ENCODE measurements at places on chromosomes 1 and 21.

DNA sequence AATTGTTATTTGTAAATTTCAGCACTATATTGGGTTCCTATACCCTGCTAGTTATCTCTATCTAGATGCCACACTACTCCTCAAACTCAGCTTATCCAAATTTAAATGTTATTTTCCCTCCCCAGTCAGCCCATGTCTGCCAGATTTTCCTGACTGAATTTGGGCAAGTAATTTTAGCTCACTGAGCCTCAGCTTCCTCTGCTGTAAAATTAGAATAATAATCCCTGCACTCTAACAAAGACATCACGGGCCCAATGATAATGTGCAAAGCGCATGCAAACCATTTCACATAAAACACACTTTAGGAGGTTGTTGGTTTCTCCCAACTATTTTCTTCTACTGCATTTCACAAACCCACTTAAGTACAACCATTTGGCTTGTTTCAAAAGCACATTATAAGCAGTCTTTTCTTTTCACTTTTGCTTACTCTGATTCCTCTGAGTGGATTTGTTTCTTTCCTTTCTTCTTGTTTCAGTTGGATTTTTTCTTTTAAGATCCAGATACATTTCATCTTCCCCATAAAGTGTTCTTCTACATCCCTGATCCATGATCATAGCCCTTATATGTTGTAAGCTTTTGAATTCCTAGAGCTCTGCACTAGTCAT lies 152.8 kb upstream of the DPT start:
- no peak for DNase-seq

DNA sequence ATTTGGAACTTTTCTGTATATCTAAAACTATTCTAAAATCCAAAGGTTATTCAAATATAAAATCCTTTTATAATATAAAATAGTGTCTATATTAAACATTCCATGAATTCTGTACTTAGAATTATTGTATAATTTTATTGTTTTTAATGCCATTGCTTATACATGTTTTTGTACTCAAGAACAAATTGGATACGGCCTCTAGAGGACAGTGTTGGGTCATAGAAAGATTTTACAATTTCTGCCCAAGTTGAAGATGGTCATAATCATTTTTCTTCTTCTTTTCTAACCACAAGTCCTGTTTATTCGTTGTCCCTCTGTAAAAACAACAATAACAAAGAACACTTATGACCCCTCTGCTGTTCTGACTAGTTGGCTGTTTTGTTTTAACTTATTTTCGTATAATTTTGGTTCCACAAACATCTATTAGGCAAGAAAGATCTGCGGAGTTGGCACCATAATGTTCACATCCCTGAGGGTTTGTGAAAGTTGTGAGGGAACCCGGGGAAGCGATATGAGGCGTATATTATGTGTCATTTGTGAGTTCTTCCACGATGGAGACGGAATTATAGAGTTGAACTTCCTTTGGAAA lies 75.7 kb upstream of the KIF26B start:
- no peak for DNase-seq

DNA sequence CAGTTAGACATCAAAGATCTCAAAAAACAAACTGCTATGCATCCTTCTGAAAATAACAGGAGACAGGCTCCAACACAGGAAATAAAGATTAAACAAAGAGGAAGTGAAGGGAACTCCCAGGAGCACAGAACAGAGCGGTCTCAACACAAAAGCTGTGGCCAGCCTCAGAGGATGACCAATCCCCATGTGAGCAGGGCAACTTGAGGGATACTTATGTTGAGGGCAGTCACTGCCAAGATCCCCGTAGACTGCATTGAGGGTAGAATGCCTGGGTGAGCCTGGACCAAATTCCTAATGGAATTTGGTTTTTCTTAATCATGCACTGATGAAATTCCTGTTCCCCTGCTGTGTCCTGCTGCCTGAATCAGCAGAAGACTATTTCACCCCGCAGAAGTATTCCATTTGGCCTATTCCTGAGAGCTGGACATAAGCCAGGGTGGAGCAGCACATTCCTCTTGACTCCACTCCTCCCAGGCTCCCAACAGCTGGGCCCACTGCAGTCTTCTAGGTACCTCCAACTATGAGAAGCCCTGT lies 49.0 kb downstream of the JAK1 start:
- DNase-seq, result no peak

DNA sequence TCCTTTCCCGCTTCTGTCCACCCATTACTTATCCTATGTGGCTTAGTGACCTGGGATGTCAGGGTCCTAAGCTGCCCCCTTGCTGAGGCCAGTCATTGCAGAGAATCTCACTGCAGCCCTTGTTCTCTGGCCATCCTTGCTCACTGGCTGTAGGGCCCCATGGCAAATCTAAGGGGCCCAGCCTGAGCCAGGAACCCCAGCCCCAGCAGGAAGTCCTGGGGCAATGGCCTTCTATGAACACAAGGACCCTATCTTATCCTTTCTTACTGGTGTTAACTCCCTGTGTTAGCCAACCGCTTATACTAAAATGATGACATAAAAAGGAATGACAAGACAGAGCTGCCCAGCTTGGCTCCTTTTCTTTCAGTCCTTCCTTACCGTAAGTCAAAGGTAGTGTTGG lies 29.9 kb downstream of the DHCR24 start:
- no peak for DNase-seq

- DNase-seq, result no peak
These were observed 21.6 kb downstream of the ROR1 start for GRCh38 chr1:63795455-63795854.

DNA sequence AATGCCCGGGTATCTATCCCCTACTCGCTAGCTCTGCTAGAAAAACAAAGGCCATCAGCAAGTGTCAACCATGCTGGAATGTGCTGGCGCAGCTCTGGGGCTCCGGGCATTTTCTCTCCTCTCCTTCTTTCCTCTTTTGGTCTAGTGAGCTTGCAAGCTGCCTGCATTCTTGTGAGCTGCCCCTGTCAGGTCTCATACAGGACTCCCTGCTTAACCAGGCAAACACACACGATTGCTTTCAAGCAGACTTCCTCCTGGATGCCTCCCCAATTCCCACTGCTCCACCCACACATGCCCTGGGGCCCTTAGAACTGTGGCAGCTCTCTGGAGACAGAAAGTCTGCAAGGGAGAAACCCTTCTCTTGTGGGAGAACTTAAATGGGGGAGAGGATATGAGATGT lies 35.7 kb upstream of the SUCO start:
- DNase-seq, result no peak

- DNase-seq, result no peak
These were observed 221.5 kb downstream of the GRIK1 start for GRCh38 chr21:29718081-29718815.

- no peak for DNase-seq
These were observed 60.6 kb downstream of the NFIA start for GRCh38 chr1:61142726-61143500.

DNA sequence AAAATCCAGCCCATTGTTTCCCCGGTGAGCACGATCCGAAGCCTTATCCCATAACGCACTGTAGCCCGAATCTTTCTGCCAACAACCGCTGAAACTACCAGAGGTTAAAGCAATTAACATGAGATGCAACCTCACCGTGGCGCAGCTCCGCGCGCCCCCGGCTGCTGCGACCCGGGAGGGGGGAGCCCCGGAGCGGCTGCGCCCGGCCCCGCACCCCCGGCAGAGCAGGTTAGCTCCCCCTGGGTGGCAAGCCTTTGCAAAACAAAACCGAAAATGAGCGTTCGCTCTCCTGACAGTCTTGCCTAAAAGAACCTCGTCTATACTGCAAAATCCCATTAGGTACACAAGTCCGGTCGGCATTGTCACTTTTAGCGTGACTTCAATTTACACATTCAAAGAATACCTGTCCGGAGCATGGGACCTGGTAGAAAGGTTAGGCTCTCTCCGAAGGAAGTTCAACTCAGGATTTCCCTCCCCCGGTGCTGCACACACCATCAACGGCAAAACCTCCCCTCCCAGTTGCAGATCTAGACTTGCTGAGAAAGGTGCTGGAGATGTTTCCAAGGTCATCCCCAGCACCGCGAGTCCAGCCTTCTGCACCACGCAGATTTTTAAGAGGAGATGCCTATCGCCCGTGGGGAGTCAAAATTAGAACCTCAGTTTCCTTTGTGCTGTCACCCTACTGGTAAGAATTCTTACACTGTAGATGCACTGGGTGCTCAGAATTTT lies 107.5 kb downstream of the ZNF281 start:
- peak; percentile 38 for DNase-seq

- DNase-seq, result no peak
These were observed 2.4 kb downstream of the ANKRD65 start for GRCh38 chr1:1418464-1419362.

DNA sequence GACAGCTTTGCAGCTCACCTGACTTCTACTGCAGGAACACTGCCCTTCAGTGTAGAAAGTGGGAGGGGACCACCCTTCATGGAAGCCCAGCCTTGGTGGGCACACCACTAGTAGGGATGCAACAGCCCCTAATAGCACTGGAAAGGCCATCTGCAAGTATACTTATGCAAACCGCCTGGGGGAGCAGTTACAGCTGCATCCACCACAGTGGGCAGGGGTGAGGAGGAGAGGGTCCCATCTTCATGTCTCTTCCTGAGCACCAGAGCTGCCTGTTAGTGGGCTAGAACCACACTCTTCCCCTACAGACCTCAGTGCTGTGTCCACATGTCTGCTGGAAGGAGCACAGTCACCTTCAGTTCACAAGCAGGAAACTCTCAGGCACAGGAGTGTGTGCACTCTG lies 66.2 kb upstream of the LHX8 start:
- DNase-seq, result no peak

DNA sequence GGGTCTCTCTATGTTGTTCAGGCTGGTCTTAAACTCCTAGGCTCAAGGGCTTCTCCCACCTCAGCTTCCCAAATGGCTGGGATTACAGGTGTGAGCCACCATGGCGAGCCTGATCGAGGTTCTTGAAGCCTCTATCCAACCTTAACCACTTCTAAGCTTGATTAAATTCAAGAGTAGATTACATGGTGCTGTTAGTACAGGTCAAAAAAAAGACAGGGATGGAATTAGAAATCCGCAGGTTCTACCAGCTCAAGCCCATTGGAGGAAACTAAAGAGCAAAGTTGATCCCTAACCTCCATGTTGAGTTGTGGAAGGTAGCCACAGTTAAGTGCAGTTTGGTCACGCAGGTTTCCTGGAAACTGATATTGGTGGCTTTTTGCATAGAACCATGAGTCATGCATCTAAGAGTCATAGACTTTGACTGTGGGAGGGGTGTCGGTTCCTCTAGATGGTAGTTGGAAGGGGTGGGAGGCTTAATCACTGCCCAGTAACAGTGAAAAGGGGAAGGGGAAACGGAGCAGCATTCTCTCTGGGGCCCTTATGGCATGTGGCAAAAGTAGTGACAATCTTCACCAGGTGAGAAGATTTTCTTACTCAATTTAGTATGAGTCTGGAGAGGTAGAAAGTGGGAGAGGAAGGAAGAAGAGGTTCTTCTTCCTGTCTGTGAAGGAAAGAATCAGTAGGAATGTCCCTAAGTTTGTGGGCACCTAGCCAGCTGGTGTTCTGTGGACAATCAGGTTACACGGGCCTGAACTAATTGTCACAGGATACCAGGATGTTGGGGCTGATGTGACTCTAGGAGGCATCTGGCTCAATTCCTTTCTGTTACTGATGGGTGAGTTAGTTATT lies 7.0 kb downstream of the CD53 start:
- DNase-seq, result no peak

- DNase-seq, result no peak
These were observed 58.9 kb downstream of the LRRC40 start for GRCh38 chr1:70146488-70146887.

GRCh38 chr1:39946216-39946615 lies 8.7 kb upstream of the MFSD2A start:
- DNase-seq, result no peak
